ENCODE measurements at places on chromosomes 1 and 21. TPM values are rescaled to one million over a fixed set of nuclear protein-coding genes. Genes with fewer than 3 reads are reported as not detected.

Gene AVPR1B
- not detected for total RNA-seq

Gene PDC
- total RNA-seq, result not detected

Gene PCSK9
- 0.89 TPM for total RNA-seq

Gene SPOCD1
- total RNA-seq, result 47.8 TPM

Gene RPS6KA1
- 4.6 TPM for total RNA-seq

Gene HUNK
- total RNA-seq, result not detected

Gene S100A7A
- not detected for total RNA-seq

Gene CASP9
- total RNA-seq, result 5.6 TPM

Gene ERICH3
- 0.05 TPM for total RNA-seq
